CD4-positive, alpha-beta T cell treated with Interleukin-17A for 4 hours (primary cell): ENCODE measurements at places on chromosomes 2 and 18.

DNA sequence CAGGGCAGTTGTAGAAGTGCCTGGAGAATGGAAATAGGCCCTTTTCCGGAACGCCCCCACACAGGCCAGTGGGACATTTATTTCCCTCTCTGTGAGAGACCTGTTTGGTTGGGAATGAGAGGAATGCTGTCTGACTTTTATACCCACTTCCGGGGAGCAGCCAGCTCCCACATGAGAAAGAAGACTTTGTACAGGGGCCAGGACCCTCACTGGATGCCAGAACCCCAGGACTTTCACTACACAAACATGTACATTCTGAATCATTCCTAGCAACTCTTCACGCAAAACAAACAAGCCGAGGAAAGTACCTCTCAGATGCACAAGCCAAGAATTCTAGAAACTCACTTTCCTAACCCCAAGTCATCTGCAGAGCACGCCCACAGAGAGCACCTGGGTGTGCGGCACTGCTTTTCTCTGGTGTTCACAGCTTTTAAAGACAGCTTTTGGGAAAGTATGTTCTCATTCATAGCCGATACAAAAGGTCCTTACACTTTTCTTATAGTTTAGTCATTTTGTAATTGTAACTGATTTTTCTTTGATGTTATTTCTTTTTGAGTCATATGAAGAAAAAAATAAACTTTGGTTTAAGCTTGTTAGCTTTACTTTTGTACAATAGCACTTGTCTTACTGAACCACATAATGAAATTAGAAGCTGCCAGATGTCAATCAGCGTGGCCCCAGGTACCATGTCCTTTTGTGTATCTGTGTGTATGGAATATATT lies 856.1 kb upstream of the ID2 start:
- DNase-seq = no peak

- no peak for DNase-seq
Observed at GRCh38 chr18:62354151-62354550, 29.0 kb downstream of the TNFRSF11A start.

DNA sequence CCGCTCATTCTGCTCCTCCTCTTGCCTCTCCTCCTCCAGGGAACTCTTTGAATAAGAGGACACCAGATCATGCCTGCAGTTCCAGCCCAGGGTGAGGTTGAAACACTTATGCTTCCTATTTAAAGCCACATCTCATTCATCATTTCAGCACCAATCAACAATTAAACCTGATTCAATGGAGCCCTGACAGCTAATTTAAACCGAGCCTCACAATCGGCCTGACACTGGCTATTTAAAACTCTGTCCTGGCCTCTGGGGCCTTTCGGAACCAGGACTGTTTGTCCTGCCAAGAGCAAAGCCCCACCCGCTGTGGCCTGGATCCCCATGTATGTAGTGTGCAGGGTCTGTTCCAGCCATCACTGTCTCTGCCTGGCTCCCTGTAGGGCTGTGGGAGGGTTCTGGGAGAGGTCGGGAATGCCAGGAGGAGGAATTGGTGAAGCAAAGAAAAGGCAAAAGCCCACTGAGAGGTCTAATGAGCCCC lies 97.4 kb downstream of the MCFD2 start:
- no peak for DNase-seq

- DNase-seq = peak; percentile 76
Observed at GRCh38 chr2:218398437-218399390, 954 bp upstream of the CTDSP1 start.

- no peak for DNase-seq
Observed at GRCh38 chr18:57915248-57915647, 112.1 kb upstream of the ATP8B1 start.
